ENCODE measurements at places on chromosomes 16 and 17.

- DNase-seq = no peak
Observed at GRCh38 chr17:28345419-28346198, 10.0 kb downstream of the TNFAIP1 start.

- DNase-seq = no peak
Observed at GRCh38 chr16:75758215-75758614, 31.9 kb upstream of the CPHXL start.

DNA sequence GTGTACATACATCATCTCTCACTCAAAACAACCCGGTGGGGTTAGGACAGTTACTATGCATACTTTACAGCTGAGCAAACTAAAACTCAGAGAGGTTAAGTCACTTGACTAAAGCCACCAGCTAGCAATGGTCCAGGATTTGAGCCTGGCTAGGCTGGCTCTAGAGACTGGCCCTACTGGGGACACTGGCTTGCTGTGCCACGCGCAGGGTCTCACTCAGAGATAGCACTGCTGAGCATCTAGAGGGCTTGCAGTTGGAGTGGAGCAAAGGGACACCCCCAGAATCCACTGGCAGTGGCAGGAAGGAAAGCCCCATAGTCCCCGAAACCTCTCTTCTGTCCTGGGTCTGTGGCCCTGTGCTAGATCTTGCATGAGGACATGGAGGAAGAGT is 11.1 kb downstream of the SAMD14 start:
- no peak for DNase-seq

DNA sequence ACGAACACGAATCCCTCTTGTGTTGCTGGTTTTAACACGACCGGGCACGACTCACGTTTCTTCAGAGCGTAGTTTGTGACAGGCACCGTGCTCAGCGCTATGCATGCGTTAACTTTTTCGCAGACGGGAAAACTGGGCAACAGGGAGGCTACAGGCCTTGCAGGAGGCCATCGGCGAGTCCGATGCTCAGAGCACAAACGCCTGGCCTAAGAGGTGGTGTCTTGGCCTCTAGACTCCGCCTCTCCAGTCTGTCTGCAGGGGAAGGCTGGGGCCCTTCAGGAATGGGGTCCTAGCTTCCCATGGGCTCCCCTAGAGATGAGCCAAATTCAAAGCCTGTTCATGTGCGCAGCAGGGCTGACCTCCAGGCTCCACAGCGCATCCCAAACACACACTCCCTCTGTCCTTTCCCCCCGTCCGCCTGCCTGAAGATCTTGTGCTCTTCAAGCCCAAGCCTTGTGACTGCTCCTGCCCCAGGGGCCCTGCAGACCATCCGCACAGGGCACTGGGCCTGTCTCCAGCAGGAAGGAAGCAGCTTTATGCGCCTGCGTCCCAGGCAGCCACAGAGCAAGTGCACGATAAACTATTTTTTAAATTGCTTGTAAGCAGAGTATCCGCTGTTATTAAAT is 3.1 kb downstream of the CLCN7 start:
- no peak for DNase-seq

DNA sequence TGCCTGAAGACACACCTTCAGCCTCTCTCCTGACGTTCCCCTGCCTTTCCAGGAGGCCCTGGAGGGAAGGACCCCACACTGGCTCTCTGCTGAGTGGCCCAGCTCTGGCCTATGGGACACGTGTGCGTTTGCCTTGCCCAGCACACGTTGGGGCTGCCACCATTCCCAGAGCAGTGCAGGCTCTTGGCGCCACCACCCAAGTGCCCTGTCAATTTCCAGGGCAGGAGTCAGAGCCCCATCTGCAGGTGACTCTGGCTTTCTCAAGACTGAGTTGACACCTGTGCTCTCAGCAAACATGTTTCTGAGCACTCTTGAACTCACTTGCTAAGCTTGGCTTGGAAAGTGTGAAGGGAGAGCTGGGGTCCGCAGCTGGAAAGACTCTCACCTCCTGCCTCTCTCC is 4.7 kb upstream of the IRF8 start:
- DNase-seq = no peak

DNA sequence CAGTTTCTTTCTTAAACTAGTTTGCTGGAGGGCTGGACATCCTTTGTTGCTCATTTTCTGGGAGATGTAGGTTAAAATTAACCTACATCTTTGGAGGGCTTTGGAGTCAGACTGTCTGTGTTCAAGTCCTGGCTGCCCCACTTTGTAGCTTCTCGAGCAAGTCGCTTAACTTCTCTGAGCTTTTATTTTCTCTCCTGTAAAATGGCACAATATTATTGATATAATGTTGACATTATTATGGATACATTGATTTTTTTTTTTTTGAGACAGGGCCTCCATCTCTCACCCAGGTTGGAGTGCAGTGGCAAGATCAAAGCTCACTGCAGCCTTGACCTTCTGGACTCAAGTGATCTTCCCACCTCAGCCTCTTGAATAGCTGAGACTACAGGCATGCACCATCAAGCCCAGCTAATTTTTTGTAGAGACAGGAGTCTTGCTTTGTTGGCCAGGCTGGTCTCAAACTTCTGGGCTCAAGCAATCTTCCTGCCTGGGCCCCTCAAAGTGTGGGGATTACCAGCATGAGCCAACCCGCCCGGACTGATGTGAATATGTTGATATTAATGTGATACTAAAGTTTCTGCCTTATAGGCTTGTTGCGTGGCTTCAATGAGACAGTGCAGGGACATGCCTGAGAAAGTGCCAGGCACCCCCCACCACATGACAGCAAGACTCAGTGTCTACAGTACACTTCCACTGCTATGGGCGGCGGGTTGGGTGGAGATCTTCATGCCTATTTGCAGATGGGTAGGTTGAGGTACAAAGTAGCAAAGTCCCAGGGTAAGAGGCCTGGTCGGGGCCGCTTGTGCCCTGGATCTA is 31.6 kb upstream of the RMI2 start:
- DNase-seq = no peak

GRCh38 chr17:6639014-6639585 is 1.4 kb downstream of the KIAA0753 start:
- peak; percentile 24 for DNase-seq

- DNase-seq = no peak
Observed at GRCh38 chr17:48064638-48065037, 16.5 kb downstream of the NFE2L1 start.

- no peak for DNase-seq
Observed at GRCh38 chr17:65041518-65041917, 15.0 kb downstream of the GNA13 start.

GRCh38 chr17:64707050-64707591 is 45.0 kb upstream of the SMURF2 start:
- DNase-seq = no peak

GRCh38 chr16:88616320-88616719 is 22.1 kb upstream of the IL17C start:
- no peak for DNase-seq

DNA sequence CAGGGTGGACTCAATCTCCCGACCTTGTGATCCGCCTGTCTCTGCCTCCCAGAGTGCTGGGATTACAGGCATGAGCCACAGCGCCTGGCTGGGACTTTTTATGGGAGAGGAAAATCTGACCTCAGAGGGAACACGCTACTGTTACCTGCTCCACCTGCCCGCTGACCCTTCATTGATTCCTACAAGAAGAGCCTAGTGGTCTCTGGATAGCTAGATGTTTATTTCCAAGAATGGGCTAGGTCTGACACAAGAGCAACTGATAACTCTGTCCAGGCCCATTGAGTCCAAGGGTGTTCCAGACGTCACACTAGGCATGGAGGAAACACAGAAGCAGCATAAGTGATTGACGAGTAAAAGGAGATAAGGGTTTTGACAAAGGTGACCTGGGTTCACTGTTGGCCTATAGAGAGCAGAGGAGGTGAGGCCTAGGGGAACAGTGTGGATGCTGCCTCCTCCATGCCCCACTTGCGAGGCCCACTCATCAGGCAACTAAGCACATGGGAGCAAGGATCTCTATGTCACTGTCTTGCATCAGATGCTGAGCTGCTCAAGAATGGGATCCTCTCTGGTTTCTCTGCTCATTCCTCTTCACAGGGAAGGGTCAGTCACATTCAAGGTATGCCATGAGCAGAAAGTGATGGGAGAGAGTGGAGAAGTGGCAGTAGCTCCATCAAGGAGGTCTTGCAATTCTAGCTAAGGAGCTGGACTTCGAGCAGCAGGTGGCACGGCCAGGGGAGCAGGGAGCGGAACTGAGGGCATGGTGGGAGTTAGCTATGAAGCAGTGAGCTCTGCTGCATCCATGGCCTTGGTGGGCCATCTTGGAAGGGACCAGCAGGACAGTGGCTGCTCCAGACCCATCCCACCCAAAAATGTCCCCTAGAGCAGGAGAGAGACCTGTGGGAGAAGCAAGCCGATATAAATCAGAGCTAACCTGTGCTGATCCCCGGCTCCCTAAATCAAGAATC is 145.2 kb downstream of the WSCD1 start:
- DNase-seq = no peak

DNA sequence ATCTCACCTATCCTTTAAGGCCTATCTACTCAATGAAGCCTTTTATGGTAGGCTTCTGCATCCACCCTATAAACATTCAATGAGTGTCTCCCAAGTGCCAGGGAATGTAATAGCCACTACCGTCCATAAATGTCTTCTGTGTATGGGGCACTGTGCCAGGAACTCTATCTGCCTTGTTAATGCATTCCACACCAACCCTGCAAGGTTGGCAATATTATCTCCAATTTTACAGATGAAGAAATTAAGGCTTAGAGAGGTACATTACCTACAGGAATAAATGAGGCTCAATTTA is 20.0 kb downstream of the MAP3K14 start:
- DNase-seq = no peak

GRCh38 chr17:27551701-27552248 is 79.2 kb upstream of the LGALS9 start:
- DNase-seq = no peak

DNA sequence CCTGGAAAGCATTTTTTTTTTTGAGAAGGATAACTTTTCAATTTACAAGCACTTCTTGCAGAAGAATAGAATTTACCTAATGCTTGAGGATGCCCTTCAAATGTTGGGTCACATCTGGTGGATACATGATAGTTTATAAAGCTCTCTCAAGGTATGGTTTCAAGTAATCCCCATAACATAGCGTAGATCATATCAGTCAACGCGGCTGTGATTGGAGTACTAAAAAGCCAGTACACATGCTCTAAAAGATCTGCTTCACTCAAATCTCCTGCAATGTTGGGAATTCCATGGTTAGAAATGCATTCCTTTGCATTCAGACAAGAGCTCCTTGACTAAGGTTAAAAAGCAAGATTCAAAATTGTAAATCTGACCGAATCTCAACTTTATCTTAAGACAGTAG is 3.9 kb upstream of the KCNJ16 start:
- DNase-seq = no peak
